ENCODE measurements at places on chromosomes 6 and 20. TPM values are rescaled to one million over a fixed set of nuclear protein-coding genes. Genes with fewer than 3 reads are reported as not detected.
A peak's percentile ranks its signal among the peaks of the same experiment; 100 is the strongest.

Gene MAK
- 0.11 TPM for total RNA-seq

Gene PTPRK
- total RNA-seq, result 64.7 TPM

Gene ARMC2
- 0.29 TPM for total RNA-seq

Gene MMP24
- total RNA-seq, result 0.52 TPM

- no peaks in the 10 kb centered on the region for H3K36me3 ChIP-seq
- DNase-seq, result peak; percentile 17
- no peaks in the 10 kb centered on the region for H3K27me3 ChIP-seq
- H3K4me3 ChIP-seq, result no peak overlapping the region
- no peaks in the 10 kb centered on the region for H3K4me1 ChIP-seq
Observed at GRCh38 chr6:61886608-61887259, 399.3 kb downstream of the KHDRBS2 start.

- H3K4me3 ChIP-seq, result no peak overlapping the region
- H3K36me3 ChIP-seq, result no peaks in the 10 kb centered on the region
- H3K27ac ChIP-seq, result no peak overlapping the region
- peaks cover 16% of the 10 kb centered on the region for H3K4me1 ChIP-seq
- H3K27me3 ChIP-seq, result peaks cover 23% of the 10 kb centered on the region
Observed at GRCh38 chr6:29466241-29466640, 9.3 kb downstream of the OR2H1 start.

GRCh38 chr6:125142618-125143017, 11.0 kb upstream of the TPD52L1 start:
- no peaks in the 10 kb centered on the region for H3K27me3 ChIP-seq
- no peak overlapping the region for H3K27ac ChIP-seq
- H3K4me3 ChIP-seq, result no peak overlapping the region
- H3K36me3 ChIP-seq, result no peaks in the 10 kb centered on the region

DNA sequence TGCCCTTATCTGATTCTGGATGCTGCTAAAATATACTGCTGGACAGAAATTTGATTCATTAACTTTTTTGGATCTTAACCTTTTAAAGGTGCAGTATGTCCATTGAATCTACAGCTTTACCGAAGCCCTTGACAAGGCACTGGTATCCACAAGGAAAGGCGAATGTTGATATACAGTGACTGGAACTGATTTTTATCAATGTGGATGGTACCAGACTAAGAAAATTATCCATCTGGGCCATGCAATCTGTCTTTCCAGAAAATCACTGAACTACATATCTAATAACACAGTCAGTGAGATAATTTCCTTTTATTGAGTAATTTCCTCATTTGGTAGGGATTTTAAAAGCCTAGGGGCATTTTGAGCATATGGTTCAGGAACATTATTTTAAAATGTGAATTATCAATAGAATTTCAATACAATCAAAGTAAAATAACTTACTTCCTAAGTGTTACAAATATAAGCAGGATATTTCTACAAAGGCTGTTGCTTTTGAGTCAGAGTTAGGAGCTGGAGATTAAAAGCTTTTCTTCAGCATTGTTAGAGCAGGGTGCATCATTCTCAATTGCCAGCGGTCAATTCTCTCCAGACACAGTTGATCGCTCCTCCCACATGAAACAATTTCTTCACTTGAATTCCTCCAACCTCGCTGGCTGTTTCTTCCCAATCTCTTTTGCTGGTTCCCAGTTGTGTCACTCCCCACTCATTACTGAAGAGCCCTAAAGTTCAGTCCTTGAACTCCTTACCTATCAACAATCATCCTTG, 585.3 kb upstream of the FLRT3 start:
- DNase-seq, result no peak
- H3K27me3 ChIP-seq, result no peaks in the 10 kb centered on the region
- H3K36me3 ChIP-seq, result no peaks in the 10 kb centered on the region
- H3K4me3 ChIP-seq, result no peak overlapping the region

DNA sequence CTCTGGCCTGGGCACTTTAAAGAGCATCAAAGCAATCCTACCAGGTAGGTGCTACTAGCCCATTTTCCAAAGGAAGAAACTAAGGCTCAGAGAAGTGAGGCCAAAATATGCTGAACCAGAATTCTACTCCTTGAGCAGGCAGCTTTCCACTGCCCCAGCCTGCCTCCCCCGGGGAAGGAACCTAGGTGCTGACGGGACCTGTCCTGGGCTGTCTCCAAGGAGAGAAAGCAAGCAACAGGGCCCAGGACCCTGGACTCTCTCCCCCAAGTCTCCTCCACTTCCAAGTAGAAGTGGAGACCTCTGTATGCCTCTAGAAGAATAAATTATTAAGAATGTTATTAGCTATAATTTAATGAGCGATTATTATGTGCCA, 159.5 kb downstream of the MRPL14 start:
- no peak overlapping the region for H3K4me3 ChIP-seq
- peaks cover 20% of the 10 kb centered on the region for H3K4me1 ChIP-seq
- no peaks in the 10 kb centered on the region for H3K36me3 ChIP-seq
- DNase-seq, result no peak
- no peaks in the 10 kb centered on the region for H3K27me3 ChIP-seq

- H3K27me3 ChIP-seq, result no peaks in the 10 kb centered on the region
- no peak overlapping the region for H3K27ac ChIP-seq
- H3K4me1 ChIP-seq, result no peaks in the 10 kb centered on the region
- H3K36me3 ChIP-seq, result no peaks in the 10 kb centered on the region
- no peak overlapping the region for H3K4me3 ChIP-seq
Observed at GRCh38 chr6:137247724-137248123, 28.5 kb upstream of the IFNGR1 start.

- H3K36me3 ChIP-seq, result no peaks in the 10 kb centered on the region
- no peaks in the 10 kb centered on the region for H3K4me1 ChIP-seq
- H3K27ac ChIP-seq, result no peak overlapping the region
- no peak overlapping the region for H3K4me3 ChIP-seq
Observed at GRCh38 chr6:153553627-153554026, 422.5 kb upstream of the RGS17 start.

DNA sequence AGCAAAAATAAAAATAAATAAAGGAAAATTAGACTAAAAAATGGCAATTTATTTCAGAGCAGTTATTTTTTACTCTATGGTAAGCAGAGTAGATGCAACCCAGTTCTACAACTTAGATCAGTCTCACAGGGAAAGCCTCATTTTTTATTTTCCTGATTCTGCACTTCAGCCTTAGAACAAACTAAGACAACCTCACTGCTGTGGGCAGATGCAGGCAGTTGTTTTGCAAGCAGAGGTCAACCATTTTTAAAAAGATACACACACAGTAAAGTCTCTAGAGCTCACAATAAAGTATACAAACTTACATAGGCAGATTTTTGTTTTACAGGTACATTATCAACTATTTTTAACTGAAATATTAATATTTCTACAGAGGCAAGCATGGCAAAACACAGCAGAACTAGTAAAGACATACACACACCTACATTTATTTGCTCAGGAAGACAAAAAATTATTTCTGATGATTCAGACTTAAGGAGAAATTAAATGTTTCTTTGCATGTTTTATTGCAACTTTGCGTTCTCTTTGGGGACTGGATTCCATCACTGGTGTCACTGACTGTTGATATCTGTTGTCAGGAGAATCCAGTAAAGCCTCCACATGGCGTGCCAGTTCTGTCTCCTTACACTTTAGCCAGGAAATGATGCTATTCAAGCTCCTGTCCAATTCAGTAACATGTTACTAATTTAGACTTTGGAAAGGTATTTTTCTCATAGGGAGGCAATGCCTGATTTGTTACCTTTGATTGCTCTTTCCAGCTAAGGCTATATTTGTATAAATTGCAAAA, 102.7 kb downstream of the TRDN start:
- no peaks in the 10 kb centered on the region for H3K4me1 ChIP-seq
- H3K4me3 ChIP-seq, result no peak overlapping the region
- DNase-seq, result no peak
- no peaks in the 10 kb centered on the region for H3K27me3 ChIP-seq
- H3K27ac ChIP-seq, result no peak overlapping the region

DNA sequence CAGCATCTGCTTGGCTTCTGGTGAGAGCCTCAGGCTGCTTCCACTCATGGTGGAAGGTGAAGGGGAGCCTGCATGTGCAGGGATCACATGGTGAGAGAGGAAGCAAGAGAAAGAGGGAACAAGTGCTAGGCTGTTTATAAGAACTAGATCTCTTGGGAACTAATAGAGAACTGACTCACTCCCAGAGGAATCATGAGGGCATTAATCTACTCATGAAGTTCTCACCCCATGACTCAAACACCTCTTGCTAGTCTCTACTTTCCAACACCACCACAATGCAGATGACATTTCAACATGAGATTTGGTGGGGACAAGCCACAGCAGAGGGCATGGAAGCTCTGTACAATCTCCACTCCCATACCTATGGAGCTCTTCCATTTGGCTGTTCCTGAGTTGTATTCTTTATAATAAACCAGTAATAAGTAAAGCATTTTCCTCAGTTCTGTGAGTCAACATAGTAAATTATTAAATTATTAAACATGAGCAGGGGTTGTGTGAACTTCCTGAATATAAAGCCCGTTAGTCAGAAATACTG, 524.1 kb upstream of the NRSN1 start:
- no peaks in the 10 kb centered on the region for H3K36me3 ChIP-seq
- H3K4me1 ChIP-seq, result no peaks in the 10 kb centered on the region
- H3K27me3 ChIP-seq, result no peaks in the 10 kb centered on the region
- no peak for DNase-seq
- H3K4me3 ChIP-seq, result no peak overlapping the region
- no peak overlapping the region for H3K27ac ChIP-seq

DNA sequence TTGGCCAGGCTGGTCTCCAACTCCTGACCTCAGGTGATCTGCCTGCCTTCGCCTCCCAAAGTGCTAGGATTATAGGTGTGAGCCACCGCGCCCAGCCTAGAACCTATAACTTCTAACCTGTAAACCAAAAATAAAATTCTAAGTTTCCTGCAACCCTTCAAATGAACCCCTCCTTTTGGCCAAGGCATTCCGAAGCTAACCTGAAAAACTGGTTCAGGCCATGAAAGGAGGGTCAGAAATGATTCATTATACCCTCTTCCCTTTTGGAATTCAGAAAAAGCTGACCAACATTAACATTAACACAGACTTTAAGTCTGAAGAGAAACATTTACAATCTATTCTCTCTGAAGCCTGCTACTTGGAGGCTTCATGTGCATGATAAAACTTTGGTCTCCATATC, 165.1 kb downstream of the TINAG start:
- H3K36me3 ChIP-seq, result no peaks in the 10 kb centered on the region
- H3K4me3 ChIP-seq, result peak overlapping the region; percentile 9
- peak; percentile 89 for DNase-seq
- H3K27ac ChIP-seq, result peak overlapping the region; percentile 42
- peaks cover 21% of the 10 kb centered on the region for H3K4me1 ChIP-seq

DNA sequence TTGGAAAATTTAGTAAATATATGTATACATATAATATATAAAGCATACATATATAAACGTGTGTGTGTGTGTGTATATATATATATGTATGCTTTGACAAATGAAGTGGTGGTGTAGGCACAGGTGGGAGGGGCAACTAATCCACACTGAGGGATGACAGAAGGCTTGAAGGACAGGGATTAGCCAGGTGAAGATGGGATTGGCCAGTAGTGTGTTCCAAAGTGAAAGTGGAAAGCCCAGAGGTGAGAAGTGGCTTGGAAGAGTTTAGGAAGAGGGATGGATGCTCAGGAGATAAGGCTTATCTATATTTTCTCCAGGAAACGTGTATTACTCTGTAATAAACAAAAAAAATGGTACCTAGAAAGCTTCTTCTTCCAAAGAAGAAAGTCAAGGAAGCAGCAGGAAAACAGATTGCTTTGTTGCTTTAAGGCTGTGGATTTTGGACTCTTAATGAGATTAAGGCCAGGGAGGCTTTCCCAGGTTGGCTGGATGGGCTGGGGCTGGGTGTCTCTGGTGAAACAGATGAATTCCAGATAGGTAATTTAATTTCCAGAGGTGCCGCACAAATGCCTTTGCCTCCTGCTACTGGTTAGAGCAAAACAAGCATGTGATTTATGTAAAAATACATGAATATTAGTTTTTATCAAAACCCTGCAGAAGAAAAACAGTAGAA, 63.9 kb downstream of the JARID2 start:
- H3K27me3 ChIP-seq, result no peaks in the 10 kb centered on the region
- no peaks in the 10 kb centered on the region for H3K36me3 ChIP-seq
- DNase-seq, result no peak

GRCh38 chr6:84500726-84501125, 263.7 kb downstream of the TBX18 start:
- no peaks in the 10 kb centered on the region for H3K27me3 ChIP-seq
- H3K27ac ChIP-seq, result no peak overlapping the region
- H3K4me3 ChIP-seq, result no peak overlapping the region
- no peaks in the 10 kb centered on the region for H3K36me3 ChIP-seq
- no peak for DNase-seq
- no peaks in the 10 kb centered on the region for H3K4me1 ChIP-seq

GRCh38 chr6:13076575-13076974, 251.8 kb downstream of the TBC1D7 start:
- peaks cover 57% of the 10 kb centered on the region for H3K27me3 ChIP-seq
- no peaks in the 10 kb centered on the region for H3K36me3 ChIP-seq
- H3K27ac ChIP-seq, result no peak overlapping the region
- H3K4me3 ChIP-seq, result no peak overlapping the region
